ENCODE measurements at places on chromosomes 3 and 15.
A peak's percentile ranks its signal among the peaks of the same experiment; 100 is the strongest.

GRCh38 chr3:152595975-152596821 lies 238.7 kb upstream of the P2RY1 start:
- DNase-seq: peak; percentile 4

- no peak for DNase-seq
Measured at GRCh38 chr15:53114960-53115359, 324.8 kb upstream of the ONECUT1 start.

- no peak for DNase-seq
Measured at GRCh38 chr3:111619833-111620232, 24.7 kb upstream of the ZBED2 start.

DNA sequence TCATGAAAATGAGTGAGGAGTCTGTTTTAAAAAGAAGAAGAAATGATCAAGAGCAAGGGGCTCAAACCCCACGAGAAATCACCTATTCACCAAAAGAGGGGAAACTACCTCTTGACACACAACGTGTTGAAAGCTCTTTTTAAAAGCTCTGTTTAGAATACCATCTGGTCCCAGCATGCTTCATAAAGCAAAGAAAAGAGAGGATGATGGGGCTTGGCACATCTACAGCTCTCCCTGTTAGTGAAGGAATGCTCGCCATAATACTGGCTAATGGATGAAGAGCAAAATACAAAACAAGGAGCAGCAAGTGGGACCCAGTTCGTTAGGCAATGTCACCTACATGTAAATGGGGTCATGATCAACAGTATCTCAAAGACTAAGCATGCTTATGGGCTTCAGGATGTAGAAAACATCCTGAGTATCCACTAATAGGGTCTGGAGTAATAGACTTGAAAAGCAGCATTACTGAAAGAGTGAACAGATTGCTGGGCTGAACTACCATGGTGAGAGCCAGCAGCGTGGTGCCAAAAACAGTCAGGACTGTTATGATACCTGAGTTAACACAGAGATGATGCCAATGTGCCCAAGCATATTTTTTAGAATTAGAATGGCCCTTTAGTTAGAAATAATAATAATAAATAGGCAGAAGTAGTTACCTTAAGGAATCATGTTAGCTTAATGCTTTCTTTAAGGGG lies 159.7 kb upstream of the POU1F1 start:
- no peak for DNase-seq

DNA sequence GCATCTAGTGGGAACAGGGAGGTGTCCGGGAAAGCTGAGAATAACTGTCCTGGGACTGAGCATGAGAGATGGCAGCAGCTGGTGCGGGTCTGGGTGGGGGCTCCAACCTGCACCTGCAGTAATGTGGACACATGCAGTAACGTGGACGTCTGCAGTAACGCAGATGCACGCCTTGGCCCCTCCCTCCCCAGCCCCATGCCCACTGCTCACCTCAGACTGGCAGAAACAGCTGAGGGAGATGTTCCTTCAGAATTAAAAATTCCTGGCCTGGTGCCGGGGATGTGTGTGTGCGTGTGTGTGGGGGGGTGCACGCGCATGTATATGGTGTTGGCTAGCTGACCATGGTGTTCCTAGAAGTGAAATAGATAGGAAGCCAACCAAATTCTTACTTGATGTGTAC lies 86.7 kb upstream of the OXTR start:
- no peak for DNase-seq
